Epithelial cell of esophagus (primary cell): ENCODE measurements at places on chromosomes 4 and X.
A peak's percentile ranks its signal among the peaks of the same experiment; 100 is the strongest.

GRCh38 chrX:100680756-100681155 is 36.8 kb downstream of the SRPX2 start:
- no peak for DNase-seq

GRCh38 chr4:188300385-188300784 is 161.1 kb downstream of the TRIML1 start:
- no peak for DNase-seq

GRCh38 chr4:148694702-148695101 is 252.5 kb upstream of the NR3C2 start:
- DNase-seq = no peak

- no peak for DNase-seq
Observed at GRCh38 chr4:159352609-159353008, 249.7 kb downstream of the RAPGEF2 start.

DNA sequence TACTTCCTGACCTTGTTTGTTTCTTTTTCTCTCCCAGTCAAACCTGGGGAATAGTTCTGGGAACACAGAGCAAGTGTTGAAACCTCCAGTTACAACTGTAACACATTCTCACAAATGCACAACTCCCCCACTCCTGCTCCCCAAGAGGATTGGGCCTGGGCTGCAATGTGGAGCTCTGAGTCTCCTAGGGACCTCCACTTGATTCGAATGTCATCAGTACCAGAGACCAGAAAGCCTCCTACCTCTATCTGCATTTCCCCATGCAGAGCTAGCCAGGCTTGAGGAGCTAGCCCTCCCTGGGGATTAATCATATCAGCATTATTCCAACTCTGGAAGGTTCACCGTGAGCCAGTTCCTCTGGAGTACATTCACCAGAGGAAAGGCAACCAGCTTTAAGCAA is 41.7 kb upstream of the CITED1 start:
- DNase-seq = no peak

- DNase-seq = peak; percentile 83
Observed at GRCh38 chr4:55169352-55169961, 44.1 kb upstream of the KDR start.

GRCh38 chr4:98581126-98581525 is 77.3 kb downstream of the TSPAN5 start:
- DNase-seq = no peak

DNA sequence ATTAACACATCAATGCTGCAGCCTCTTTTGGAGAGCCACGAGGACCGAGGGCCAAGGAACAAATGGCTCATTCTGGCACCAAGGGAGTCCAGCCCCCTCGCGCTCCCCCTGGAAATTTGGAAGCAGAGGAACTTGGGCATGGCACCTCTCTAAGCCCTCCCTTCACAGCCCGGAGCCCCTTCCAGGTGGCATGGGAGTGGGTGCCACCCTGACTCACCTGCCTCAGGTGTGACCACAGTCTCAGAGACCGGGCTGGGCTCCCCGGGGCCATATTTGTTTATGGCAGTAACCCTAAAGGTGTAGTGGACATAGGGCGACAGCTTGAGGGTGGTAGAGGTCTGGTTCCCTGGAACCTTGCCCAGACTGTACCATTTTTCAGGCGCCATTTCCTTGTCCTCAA is 18.8 kb downstream of the L1CAM start:
- no peak for DNase-seq

- no peak for DNase-seq
Observed at GRCh38 chr4:139589336-139590018, 33.5 kb upstream of the SETD7 start.

- DNase-seq = no peak
Observed at GRCh38 chr4:128916832-128917231, 107.3 kb downstream of the JADE1 start.

DNA sequence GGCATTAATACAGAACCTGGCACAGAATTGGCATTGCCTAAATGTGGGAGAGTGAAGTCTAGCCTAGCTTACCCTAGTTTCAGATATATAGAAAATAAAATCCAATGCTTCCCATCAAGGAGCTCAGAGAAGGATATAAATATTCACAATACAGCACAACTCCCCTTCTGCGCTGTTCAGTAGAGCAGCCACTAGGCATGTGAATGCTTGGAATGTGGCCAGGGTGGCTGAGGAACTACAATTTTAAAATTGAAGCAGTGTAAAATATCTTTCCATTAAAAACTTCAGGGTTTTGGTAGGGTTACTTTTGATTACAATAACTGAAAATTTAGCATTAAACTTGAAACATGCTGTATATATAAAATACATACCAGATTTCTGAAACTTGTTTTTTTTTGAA is 19.5 kb downstream of the ZNF518B start:
- no peak for DNase-seq

GRCh38 chr4:85778632-85779131 is 303.7 kb downstream of the ARHGAP24 start:
- DNase-seq = peak; percentile 13

GRCh38 chrX:134172588-134173259 is 64.3 kb upstream of the CCDC160 start:
- DNase-seq = no peak

DNA sequence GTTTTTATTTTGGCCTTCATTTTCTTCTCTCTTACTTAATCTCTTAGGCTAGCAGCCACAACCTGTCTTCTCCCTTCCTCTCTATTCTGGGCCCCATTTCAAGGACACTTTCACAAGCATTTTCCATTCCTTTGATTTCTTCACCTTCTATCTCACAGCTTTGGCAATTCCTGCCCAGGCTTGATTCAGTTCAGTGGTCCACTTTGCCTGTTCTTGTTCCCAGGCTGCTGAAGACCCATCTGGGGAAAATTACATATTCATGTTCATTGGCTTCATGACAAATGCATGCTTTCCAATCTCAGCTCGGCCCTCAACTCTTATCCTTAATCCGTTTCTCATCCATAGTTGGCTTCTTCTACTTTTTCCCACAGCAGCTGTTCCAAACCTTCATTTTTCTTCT is 38.7 kb upstream of the LPAR4 start:
- DNase-seq = peak; percentile 0

GRCh38 chrX:45031830-45032378 is 158.9 kb downstream of the KDM6A start:
- no peak for DNase-seq

- DNase-seq = no peak
Observed at GRCh38 chrX:130083107-130083490, 27.2 kb downstream of the ELF4 start.

DNA sequence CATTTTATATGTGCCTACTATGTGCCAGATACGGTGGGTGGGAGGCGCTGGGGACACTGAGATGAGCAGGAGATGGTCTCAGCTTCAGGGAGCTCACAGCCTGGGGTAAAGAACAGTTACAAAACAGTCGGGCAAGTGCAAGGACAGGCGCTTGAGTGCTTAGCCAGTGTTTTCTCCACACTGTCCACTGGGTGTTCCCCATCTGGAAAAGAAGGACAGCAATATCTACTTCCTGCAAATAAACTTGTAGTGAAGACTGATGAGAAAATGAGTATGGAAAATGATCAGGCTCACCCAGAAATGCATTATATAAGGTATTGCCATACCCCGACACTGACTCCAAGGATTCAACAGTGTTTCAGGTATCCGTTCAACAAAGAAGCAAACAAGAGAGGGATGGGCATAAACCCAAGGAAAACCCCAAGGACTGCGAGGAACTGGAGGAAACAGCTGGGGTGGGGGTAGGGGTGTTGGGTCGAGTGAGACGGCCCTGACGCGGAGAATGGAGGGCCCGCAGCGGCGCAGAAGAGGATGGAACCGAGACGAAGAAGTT is 835 bp downstream of the TMEM185A start:
- peak; percentile 39 for DNase-seq
